Activated naive CD8-positive, alpha-beta T cell treated with anti-CD3 and anti-CD28 coated beads for 36 hours (primary cell): ENCODE measurements at places on chromosomes 7 and 10.

DNA sequence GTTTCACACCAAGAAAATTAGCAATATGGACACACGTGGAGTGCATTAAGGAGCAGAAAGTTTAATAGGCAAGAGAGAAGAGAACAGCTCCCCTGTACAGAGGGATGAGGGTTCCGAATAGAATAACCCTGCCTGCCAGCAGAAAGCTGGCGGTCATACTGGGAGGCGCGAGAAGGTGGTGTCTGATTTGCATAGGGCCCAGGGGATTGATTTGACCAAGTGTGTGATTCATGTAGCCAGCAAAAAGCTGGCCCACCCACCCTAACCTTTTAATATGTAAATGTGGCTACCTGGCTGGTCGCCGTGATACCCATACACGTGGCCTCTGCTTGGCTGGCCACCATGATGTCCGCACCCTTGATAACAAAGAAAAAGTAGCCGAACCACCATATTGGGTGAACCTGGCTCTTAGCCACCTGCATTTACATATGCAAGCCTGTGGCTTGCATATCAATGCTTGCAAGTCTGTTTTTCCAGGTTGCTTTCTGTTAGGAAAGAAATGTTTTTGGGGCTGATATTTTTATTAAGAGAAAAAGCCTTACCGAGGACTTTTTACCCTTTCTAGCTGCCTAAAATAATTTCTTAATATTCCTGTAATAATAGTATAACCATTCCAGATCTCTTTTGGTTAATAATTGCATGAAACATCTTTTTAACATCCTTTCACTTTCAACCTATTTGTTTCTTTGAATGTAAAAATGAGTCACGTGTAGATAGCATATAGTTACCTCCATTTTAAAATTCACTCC lies 20.5 kb upstream of the VWDE start:
- DNase-seq: no peak

DNA sequence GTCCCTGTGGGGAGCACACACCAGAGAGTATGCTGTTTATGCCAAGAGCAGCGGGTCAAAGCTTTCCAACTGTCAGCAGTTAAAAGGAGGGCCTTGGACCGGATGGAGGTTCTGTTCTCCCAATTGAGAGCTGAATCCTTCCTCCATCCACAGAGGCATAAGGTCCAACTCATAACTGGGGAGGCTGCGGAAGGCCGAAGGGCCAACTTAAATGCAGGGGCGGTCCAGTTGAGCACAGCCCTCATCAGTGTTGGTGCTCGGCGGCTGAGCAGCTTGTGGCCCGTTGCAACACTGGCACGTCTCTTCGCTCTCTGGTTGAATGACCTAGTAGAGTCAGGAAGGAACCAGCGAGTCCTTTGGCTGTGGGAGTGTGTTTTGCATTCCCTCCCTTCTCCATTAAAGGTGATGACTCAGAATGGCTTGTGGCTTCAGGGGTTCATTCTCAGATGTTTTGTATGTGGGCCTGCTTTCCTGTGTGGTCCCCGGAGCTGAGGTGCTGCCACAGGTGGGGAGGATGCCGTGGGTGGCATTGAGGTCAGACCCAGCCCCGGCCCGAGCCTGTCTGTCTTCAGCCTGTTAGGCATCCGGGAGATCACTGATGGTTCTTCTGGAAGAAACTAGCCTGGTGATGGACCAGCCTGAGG lies 44.8 kb upstream of the DMBT1 start:
- DNase-seq: peak; percentile 80

DNA sequence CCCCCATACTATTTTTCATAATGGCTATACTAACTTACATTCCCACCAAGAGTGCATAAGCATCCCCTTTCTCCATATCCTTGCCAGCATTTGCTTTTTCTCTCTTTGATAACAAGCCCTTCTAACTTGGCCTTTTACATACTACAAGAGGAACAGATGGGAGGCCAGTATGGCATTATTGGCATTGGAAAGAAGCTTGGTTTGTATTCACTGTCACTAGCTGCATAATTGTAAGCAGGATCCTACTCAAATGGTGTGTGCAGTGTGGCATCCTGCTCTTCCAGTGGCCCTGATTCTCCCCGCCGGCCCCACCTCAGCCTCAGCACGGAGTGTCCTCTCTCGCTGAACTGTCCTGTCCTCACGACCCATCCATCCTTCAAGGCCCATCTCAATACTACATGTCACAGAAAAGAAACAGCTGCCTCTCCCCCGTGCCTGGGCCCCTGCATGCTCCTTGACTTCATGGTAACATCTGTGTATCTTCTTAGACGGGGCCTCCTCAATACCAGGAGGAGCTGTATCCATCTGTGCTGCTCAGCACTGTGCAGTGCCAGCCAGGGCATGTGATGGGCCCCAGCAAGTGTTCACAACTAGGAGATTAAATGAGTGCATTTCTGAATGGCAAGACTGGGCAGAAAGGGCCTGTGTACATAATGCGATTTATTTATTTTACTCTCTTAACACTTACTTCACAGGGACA lies 205.2 kb downstream of the COBL start:
- no peak for DNase-seq

GRCh38 chr7:55165176-55165861 lies 146.5 kb downstream of the EGFR start:
- DNase-seq: no peak

GRCh38 chr10:86962136-86962980 lies 4.0 kb downstream of the SNCG start:
- DNase-seq: no peak

DNA sequence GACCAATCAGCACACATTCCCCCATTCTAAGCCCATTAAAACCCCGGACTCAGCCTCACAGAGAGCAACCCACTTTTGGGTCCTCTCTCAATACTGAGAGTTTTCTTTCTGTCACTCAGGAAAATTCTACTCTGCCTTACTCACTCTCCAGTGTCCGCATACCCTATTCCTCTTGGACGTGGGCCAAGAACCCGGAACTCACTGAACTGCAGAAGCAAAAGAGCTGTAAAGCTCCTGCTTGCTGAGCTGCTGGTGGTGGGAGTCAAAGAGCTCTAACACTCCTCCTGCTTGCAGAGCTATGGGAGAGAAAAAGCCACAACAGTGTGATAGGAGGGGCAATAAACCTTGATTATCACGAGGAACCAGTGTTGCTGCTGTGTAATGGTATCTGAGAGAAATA lies 386.9 kb downstream of the POM121L12 start:
- DNase-seq: no peak

DNA sequence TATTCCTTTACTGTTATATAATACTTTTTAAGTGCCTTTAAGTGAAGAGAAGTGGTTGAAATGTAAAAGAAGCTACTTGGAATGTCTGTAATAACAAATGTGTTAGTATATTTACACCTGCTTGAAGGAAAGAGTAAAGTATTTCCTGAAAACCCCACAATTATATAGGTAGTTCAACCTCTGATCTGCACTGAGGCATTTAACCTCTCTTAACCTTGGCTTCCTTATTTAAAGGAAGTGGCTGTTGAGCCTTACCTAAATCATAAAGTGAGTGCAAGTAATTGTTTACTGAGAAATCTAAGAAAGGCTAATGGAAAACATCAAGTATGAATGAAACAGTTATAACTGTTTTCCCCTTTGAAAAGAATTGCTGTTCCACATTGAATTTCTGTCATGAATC lies 294.5 kb downstream of the ADK start:
- DNase-seq: no peak

GRCh38 chr10:12048547-12048946 lies 5.9 kb upstream of the UPF2 start:
- no peak for DNase-seq

DNA sequence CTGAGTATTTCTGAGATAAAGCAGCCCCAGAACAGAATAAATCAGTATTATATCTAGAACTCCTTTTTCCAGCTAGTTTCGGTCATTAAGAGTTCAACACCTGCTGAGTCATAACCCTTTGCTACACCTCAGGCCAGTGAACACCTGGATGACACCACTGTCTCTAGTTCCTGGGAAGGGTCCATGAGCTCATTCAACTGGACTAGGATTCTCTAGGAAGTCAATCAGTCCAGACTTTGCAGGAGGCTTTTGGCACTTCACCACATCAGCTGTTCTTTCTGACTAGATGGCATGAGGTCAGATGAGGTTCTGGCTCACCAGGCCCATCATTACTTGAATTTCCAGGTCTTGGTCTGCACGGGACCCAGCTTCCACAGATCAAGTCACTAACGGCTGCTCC lies 11.7 kb downstream of the SLC39A12 start:
- DNase-seq: no peak

GRCh38 chr10:19705250-19705649 lies 111.0 kb upstream of the PLXDC2 start:
- DNase-seq: no peak

- DNase-seq: peak; percentile 30
Observed at GRCh38 chr7:155344270-155344617, 46.6 kb downstream of the INSIG1 start.

- no peak for DNase-seq
Observed at GRCh38 chr7:157522954-157523353, 186.2 kb downstream of the DNAJB6 start.

DNA sequence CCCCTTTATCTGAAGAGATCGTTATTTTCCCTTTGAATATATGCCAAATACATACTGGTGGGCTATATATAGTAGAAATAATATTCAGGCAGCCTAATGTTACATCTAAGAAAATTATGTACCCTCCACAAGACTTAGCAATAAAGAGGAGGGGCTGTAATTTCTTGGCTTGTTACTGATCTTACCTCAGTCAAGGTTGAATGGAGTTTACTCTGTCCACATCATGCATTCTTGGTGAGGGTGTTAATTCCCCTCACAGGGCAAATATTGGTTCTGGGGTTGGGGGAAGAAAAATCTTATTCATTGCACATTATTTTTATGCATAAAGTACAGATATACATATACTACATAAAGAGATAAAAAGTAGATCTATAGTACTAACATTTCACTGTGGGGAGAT lies 145.8 kb upstream of the ANK3 start:
- no peak for DNase-seq

- no peak for DNase-seq
Observed at GRCh38 chr7:16189026-16189715, 232.2 kb downstream of the CRPPA start.

- peak; percentile 47 for DNase-seq
Observed at GRCh38 chr10:98446151-98446660, 529 bp downstream of the HPS1 start.

DNA sequence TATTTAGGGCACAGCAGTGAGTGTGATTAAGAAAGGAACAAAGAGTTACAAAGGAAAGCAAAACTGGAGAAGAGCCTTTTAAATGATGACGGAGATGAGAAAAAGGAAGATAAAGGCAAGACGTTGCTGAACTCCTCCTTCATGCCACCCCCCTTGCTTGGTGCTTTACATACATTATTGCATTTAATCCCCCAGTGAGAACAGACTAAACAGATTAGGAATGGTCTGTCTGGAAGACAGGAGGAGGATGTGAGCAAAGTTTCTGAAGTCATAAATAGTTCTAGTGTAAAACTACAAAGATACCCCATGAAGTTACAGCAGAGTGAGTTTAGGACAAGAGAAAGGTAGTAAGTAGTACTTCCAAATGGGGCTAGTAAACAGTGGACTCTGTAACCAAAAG lies 113.5 kb downstream of the PLCE1 start:
- no peak for DNase-seq

DNA sequence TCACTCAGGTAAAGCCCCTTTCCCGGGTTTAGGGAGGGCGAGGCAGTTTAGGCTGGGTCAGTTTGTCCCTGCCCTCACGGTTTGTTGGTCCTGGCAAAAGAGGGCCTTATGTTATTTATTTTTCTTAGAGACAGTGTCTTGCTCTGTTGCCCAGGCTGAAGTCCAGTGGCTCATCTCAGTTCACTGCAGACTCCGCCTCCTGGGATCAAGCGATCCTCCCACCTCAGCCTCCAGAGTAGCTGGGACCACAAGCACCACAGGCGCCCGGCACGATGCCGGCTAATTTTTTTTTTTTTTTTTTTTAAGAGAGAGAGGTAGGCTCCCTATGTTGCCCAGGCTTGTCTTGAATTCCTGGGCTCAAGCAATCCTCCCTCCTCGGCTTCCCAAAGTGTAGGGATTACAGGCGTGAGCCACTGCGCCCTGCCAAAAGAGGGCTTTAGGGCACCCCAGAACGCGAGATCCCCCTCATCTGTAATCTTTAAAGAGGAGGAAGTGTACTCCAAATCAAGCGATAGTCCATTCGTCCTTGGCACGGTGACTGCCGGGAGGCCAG lies 626 bp upstream of the BMS1 start:
- no peak for DNase-seq

- no peak for DNase-seq
Observed at GRCh38 chr7:116100626-116101025, 70.1 kb upstream of the TFEC start.

DNA sequence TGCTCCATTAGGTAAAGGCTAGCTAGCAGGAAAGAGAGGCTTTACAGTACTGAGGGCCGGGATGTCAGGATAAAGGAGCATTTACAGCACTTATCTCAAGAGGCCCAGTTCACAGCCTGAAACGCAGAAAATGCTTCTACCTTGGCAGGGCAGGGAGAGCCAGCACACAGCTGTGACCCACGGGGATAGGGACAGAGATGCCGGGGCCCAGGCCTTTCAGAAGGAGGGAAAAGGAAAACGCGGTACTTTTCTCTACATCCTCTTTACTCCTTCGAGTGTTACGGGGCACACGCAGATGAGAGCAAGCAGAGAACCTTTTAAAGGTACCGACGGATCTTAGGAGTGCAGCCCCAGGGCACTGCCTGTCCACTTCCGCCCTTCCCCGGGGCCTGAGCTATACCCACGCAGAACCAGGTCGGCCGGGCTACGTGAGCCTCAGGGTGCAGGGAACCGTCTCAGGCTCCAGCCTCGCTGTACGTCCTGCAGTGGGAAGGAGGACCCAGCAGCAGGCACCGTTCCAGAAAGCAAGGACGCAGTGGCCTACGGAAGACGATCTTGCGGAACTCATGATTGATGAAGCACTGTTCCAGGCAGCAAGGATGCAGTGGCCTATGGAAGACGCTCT lies 232.3 kb downstream of the ELFN1 start:
- DNase-seq: no peak

- no peak for DNase-seq
Observed at GRCh38 chr10:132502544-132503300, 34.9 kb upstream of the INPP5A start.

- no peak for DNase-seq
Observed at GRCh38 chr7:157613575-157614322, 276.9 kb downstream of the DNAJB6 start.
